ENCODE measurements at places on chromosomes 5 and 9.

DNA sequence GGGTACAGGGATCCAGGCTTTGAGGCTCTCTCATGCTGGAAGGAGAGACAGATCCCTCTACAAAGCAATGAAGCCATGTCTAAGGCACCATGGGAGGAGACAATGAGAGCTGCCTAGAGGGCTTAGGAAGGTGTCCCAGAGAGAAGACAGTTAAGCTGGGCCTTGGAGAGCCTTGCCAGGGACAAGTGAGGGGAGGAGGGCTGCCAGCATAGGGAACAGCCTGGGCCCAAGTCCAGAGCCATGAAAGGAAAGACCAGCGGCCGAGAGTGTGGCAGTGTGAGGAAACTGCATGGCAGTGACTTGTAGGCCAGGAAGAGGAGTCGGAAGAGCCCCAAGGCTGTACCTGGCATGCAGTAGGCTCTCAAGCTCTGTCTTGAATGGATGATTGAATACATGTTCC is 88.5 kb downstream of the PSD2 start:
- H3K27me3 ChIP-seq: peaks cover 3% of the 10 kb centered on the region
- H3K4me1 ChIP-seq: no peaks in the 10 kb centered on the region
- H3K36me3 ChIP-seq: no peaks in the 10 kb centered on the region
- no peak for DNase-seq
- H3K4me3 ChIP-seq: no peak overlapping the region

- no peak overlapping the region for H3K27ac ChIP-seq
- H3K4me3 ChIP-seq: no peak overlapping the region
- no peaks in the 10 kb centered on the region for H3K36me3 ChIP-seq
- no peaks in the 10 kb centered on the region for H3K4me1 ChIP-seq
Observed at GRCh38 chr5:110460837-110461236, 265.6 kb downstream of the TMEM232 start.

DNA sequence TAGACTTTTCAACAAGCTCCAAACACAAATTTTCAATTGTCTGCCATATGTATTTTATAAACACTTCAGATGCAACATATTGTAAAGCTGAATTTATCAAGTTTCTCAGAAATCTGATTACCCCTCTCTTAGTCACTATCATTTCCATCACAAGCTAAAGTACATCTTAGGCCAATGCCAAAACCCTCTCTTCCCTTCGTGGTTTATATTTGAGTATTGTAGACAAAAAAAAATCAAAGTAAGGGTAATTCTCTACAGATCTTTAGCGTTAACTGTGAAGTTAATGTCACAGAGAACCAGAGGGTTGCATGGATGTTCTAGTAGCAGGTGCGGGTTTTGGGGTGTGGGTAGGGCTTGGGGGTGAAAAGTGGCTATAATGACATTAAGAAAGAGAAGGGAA is 387.7 kb upstream of the PTGER4 start:
- no peak overlapping the region for H3K27ac ChIP-seq
- no peaks in the 10 kb centered on the region for H3K36me3 ChIP-seq
- H3K4me1 ChIP-seq: no peaks in the 10 kb centered on the region
- DNase-seq: no peak

DNA sequence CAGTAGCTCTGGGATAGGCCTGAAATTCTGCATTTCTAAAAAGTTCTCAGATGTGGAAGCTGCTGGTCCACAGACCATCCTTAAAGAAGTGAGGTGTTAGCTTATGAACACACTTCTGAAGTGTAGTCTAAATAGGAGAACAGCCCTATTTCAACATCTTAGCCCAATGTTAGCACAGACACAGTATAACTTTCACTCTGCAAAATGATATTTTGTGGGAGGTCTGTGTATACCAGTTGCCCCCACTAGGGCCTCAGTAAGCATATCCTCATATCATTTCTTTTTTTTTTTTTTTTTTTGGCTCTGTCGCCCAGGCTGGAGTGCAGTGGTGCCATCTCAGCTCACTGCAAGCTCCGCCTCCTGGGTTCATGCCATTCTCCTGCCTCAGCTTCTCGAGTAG is 7.5 kb upstream of the HABP4 start:
- H3K27ac ChIP-seq: no peak overlapping the region
- H3K4me3 ChIP-seq: no peak overlapping the region
- DNase-seq: no peak

DNA sequence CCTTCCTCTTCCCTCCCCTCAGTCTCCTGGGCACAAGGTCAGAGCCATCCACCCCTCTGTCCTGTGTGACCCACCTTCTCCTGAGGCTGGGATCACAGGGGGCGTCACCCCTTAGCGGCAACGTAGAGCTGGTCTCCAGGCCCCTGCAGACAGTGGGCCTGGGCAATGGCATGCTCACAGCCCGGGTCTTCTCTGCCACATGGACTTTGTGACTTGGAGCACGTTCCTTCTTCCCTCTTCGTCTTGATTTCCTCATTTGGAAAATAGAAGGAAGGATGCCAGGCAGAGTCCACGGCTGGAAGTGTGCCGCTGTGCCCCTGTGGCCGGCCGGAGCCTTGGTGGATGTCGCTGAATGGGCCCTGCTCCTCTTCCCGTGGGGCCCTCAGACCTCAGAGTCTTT is 10.0 kb downstream of the RXRA start:
- H3K36me3 ChIP-seq: no peaks in the 10 kb centered on the region
- H3K27ac ChIP-seq: no peak overlapping the region
- no peaks in the 10 kb centered on the region for H3K27me3 ChIP-seq
- DNase-seq: no peak

GRCh38 chr9:34437006-34437925 is 21.1 kb downstream of the FAM219A start:
- H3K27ac ChIP-seq: no peak overlapping the region
- H3K4me1 ChIP-seq: peaks cover 8% of the 10 kb centered on the region
- peak; percentile 19 for DNase-seq
- H3K36me3 ChIP-seq: no peaks in the 10 kb centered on the region

GRCh38 chr9:80078826-80079225 is 507.1 kb downstream of the TLE4 start:
- no peak overlapping the region for H3K27ac ChIP-seq
- H3K4me1 ChIP-seq: no peaks in the 10 kb centered on the region
- no peaks in the 10 kb centered on the region for H3K27me3 ChIP-seq

- H3K27me3 ChIP-seq: no peaks in the 10 kb centered on the region
- peak; percentile 14 for DNase-seq
- H3K36me3 ChIP-seq: no peaks in the 10 kb centered on the region
- H3K4me1 ChIP-seq: peaks cover 27% of the 10 kb centered on the region
- peak overlapping the region; percentile 49 for H3K27ac ChIP-seq
- H3K4me3 ChIP-seq: peak overlapping the region; percentile 72
Observed at GRCh38 chr9:121071756-121072421, 2.9 kb upstream of the CNTRL start.

DNA sequence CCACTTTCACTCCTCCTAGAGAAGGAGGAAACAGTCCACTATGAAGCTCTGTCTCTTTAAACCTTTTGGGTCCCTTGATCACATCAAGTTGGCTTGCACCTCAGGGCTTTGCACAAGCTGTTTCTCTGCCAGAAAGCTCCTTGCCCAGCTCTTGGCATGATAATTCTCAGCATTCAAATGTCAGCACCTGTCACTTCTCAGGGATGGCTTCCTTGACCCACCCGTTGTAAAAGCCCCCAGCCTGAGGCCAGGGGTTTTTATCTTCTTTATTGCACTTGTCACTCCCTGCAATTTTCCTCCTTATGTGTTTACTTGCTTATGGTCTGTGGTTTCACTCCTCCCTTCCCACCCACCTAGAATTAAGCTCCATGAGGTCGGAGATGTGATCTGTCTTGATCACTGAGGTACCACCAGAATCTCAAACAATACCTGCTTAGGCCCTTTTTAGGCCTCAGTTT is 200.7 kb upstream of the TBC1D2 start:
- H3K36me3 ChIP-seq: no peaks in the 10 kb centered on the region
- H3K4me3 ChIP-seq: no peak overlapping the region
- no peak overlapping the region for H3K27ac ChIP-seq
- DNase-seq: no peak
- H3K27me3 ChIP-seq: no peaks in the 10 kb centered on the region

- DNase-seq: no peak
- no peaks in the 10 kb centered on the region for H3K36me3 ChIP-seq
- H3K27me3 ChIP-seq: no peaks in the 10 kb centered on the region
- no peak overlapping the region for H3K27ac ChIP-seq
- H3K4me3 ChIP-seq: no peak overlapping the region
- H3K4me1 ChIP-seq: no peaks in the 10 kb centered on the region
Observed at GRCh38 chr5:110865400-110866094, 126.7 kb downstream of the SLC25A46 start.

DNA sequence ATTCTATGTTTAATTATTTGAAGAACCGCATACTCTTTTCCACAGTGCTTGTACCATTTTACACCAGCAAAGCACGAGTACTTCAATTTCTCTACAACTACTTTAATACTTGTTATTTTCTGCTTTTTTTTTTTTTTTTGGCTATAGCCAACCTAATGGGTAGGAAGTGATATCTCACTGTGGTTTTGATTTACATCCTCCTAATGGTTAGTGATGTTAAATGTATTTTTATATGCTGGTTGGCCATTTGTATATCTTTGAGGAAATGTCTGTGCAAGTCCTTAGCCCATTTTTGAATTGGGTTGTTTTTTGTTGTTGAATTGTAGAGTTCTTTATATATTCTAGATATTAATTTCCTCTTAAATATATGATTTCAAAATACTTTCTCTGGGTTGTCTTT is 22.6 kb downstream of the OGN start:
- H3K27ac ChIP-seq: no peak overlapping the region
- no peaks in the 10 kb centered on the region for H3K4me1 ChIP-seq
- no peaks in the 10 kb centered on the region for H3K27me3 ChIP-seq
- no peak for DNase-seq

GRCh38 chr5:54942064-54942778 is 43.2 kb downstream of the ESM1 start:
- H3K4me1 ChIP-seq: no peaks in the 10 kb centered on the region
- no peak overlapping the region for H3K4me3 ChIP-seq
- no peaks in the 10 kb centered on the region for H3K36me3 ChIP-seq
- H3K27ac ChIP-seq: no peak overlapping the region

DNA sequence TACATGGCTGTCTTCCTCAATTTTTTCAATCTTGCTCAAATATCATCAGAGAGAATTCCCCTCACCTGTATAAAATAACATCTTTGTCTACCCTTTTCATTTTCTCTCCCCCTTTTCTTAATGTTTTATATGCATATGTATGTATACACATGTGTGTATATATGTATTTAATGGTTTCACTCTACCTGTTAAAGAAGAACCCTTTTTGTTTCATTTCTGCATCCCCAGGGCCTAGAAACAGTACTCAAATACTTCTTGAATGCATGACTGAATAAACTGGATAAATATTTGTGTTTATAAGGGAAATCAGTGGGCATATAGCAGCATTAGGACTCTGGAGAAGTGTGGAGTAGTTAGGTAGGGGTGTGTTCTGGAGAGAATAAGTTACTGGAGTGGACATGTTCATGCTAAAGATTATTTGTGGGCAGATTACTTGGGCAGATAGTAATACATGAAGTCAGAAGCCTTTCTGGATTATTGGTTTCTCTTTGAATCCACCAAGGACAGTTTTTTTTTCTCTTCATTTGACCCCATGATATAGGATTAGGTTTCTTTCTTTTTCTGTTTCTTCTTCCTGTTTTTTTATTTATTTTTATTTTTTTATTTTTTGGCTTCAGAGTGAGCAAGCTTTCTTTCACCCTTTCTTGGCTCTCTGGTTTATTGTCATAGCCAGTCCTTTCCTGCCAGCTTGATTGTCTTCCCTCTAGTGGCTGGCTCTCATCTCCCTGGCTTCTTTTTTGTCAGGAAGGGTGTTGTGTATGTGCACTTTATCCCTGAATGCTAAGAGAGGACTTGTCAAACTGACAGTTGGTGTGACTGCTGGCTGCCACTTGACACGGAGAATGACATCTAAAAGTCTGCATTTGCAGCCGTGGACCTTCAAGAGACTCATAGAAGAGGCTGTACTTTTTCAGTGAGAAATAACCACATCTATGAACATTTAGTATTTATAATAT is 89.3 kb downstream of the ZCCHC7 start:
- no peaks in the 10 kb centered on the region for H3K27me3 ChIP-seq
- no peak overlapping the region for H3K27ac ChIP-seq
- H3K4me1 ChIP-seq: peaks cover 7% of the 10 kb centered on the region
- H3K36me3 ChIP-seq: no peaks in the 10 kb centered on the region

DNA sequence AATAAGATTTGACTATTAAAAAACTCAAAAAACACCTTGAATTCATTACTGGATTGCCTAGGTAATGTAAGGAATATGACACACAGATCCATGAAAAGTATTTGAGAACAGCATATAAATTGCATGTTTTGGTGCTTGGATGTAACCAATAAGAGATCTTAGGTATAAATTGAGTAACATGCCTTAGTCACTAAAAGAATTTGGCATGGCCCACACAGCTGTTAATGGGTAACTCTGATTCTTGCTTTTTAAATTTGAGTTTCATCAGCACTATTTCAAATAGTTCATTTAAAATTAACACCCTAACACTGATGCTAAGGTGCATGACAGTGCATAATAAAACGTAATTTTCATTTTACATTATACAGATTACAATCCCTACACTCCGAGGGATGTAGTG is 779.3 kb upstream of the WWC1 start:
- H3K27me3 ChIP-seq: no peaks in the 10 kb centered on the region
- H3K27ac ChIP-seq: no peak overlapping the region
- no peak for DNase-seq
- H3K36me3 ChIP-seq: no peaks in the 10 kb centered on the region

- H3K4me3 ChIP-seq: no peak overlapping the region
- no peaks in the 10 kb centered on the region for H3K27me3 ChIP-seq
- H3K36me3 ChIP-seq: no peaks in the 10 kb centered on the region
- no peak overlapping the region for H3K27ac ChIP-seq
- no peak for DNase-seq
Observed at GRCh38 chr5:8410618-8411017, 541.7 kb downstream of the MTRR start.

- H3K27me3 ChIP-seq: no peaks in the 10 kb centered on the region
- peak; percentile 44 for DNase-seq
Observed at GRCh38 chr9:131273146-131273855, 3.0 kb downstream of the FAM78A start.

DNA sequence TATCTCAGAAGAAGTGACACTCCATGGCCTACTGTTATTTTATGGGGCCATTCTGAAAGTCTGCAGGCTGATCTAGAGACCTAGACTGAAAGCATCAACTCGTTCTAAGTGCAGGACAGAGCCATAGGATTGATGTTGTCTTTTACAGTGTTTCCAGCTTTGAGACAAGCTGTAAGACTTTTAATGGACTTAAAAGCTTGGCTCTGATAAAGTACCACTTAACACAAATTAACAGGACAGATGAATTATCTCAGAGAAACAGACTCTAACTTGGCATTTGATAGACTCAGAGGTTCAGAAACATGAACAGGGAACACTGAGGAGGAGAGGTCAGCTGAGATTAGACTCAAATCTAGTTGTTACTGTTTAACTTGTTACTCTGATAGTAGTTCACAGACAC is 203.2 kb downstream of the TLR4 start:
- no peaks in the 10 kb centered on the region for H3K36me3 ChIP-seq
- DNase-seq: no peak
- H3K27me3 ChIP-seq: no peaks in the 10 kb centered on the region
- H3K4me1 ChIP-seq: no peaks in the 10 kb centered on the region
- H3K4me3 ChIP-seq: no peak overlapping the region

Measured in CD8-positive, alpha-beta memory T cell (primary cell).